DMS 273 treated with DMSO at 0.1 percent for 48 hours (cell line): ENCODE measurements at places on chromosomes 3 and 15.

GRCh38 chr15:44264148-44264547 is 24.4 kb upstream of the GOLM2 start:
- peak; percentile 3 for DNase-seq

- no peak for DNase-seq
These were observed 84.8 kb downstream of the DCLK3 start for GRCh38 chr3:36679384-36680200.

GRCh38 chr15:25733036-25733855 is 129.9 kb downstream of the ATP10A start:
- no peak for DNase-seq

DNA sequence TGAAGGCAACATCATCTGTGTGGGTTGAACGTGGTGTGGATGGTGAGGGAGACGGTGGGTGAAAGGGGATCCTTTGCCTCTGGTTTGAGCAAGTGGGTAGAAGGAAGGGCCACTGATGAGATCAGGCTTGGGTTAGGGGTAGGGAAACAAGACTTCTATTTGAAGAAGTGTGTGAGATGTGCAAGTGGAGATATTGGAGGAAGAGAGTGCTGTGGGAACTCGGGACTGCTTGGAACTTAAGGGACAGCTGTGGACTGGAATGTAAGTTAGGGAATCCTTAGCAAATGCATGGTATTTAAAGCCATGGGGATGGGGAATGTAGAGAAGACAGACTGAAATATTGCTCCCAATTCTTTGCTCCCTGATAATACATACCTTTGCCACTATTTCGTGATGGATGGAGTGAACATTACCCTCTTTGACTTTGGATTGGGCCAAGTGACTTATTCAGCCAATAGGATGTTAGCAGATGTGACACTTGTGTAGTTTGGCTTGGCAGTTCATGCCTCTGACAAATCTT is 30.2 kb upstream of the AMOTL2 start:
- no peak for DNase-seq

- DNase-seq, result peak; percentile 33
These were observed 17.1 kb downstream of the ZBED2 start for GRCh38 chr3:111577798-111578685.

DNA sequence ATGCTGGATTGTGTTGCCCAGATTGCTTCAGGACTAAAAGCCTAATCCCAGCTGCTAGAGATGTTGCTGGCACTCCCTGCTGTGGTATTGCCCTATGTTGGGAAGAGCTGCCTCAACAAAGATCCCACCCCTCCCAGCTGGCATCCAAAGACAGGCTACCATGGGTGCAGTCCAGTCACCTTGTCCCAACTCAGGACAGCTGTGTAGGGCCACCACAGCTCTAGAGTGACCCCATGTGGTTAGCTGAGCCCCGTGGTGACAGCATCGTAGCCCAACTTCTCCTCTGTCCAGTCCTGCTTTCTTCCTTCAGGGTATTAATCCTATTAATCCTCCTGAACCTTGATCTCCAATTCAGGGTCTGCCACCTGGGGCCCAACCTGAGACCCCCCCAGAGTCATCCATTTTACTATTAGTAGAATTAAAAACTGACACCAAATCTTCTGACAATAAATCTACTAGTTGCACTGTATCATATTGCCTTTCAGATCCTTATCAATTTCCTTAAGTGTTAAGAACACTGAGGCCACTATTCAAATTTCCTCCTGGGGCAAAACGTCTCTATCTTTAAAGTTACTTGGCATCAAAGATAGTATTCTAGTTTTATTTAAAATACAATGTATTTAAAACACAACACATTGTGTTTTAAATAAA is 83.5 kb downstream of the AQP9 start:
- DNase-seq, result no peak

- DNase-seq, result no peak
These were observed 139.5 kb downstream of the TBL1XR1 start for GRCh38 chr3:177057768-177058167.

DNA sequence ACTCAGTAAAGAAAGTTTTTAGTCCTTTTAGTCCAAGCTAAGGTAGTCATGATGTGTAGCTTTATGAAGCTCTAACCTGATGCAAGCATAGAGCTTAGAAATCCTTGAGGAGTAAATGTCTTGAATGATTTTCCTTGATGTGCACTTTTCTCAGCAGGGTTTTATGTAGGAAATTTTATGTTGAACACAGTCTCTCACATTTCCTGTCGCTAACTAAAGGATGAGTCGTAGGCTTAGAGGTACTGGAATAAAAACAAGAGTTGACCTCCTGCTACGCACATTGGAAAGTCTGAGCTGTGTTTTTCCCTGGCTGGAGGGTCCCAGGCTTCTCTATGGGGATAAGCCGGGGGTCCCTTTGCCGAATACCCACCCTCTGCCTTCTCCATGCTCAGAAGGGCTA is 34.7 kb upstream of the ZPLD1 start:
- DNase-seq, result no peak

DNA sequence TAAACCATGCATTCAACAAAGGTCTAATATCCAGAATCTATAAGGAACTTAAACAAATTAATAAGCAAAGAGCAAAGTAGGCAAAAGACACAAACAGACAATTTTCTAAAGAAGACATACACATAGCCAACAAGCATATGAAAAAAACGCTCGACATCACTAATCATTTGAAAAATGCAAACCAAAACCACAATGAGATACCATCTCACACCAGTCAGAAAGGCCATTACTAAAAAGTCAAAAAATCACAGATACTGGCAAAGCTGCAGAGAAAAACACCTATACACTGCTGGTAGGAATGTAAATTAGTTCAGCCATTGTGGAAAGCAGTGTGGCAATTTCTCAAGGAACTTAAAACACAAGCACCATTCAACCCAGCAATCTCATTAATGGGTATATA is 53.8 kb downstream of the FSIP1 start:
- no peak for DNase-seq

DNA sequence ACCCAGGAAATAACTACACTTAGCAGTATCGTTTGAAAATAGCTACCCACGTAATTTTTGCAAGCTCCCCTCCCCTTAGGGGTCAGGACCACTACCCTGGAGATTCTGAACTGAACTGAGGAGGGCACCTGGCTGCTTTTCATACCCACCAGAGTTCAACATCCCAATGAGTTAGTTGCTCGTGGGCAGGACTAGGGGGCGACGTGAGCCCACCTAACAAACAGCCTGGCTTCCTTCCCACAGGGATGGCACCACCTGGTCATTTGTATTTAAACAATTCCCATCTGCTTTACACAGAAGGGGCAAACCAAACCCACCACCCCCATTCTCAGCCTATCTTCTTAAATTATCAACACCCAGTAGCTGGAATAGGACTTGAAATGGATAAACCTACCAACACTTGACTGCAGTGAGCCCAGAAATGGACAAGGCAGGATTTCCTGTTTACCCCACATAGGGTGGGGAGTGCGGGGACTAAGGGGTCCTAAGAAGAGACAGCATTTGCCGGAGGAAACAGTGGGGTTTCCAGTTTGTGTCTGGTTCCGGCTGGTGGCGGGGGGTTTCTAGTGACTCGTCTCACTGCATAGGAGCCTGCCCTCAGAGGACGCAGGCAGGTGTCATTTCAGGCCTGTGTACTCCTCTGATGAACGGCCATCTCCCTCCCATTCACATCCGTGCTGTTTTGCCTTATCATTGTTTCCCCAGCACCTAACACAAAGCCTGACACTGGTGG is 11.6 kb upstream of the VGLL4 start:
- no peak for DNase-seq

DNA sequence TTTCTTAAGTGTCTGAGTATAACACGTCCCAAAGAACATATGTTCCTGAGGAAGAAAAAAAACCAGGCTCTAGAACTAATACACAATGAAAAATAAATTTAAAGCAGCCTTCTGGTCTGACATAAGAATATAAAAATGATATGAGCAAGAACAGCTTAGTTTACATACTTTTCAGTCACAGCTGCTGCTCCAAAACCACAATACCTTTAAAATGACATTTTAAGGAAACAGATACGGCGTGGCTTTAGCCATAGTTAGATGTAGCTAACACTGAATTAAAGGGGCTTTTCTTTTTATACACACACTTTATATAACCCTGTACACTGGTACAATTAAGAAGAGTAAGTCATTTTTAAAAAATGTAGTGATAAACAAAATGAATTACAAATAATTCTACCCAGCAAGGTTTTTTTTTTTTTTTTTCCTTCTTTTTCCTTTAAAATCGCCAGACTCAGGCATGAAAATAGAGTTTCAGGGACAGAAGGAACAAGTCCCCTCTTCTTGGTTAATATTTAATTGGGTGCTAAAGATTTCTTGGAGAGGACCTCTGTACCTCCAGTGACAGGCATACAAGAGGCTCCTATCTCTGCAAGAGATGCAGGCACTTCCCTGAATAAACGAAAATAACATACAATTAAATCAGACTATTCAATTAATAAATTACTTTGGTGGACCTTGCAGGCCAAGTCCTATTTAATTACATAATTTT is 265.6 kb downstream of the FOXP1 start:
- no peak for DNase-seq

DNA sequence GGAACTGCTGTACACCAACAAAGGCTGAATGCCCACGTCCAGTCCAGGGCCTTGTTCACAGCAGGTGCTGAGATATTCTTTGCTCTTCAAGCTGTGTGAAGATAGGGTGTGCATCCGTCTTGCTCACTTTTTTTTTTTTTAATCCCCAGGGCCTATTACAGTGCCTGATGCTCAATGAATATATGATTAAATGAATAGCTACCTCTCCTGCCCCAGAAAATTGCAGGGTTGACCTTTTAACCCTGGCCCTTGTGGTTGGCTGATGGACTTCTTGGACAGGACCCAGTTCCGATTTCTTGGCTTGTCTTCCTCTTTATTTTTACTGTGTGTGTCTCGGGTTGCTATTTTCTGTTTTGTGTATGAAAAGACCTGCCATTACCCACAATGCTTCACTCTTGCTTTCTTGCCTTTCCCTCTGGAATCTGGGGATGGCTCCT is 2.9 kb upstream of the FYTTD1 start:
- no peak for DNase-seq

- no peak for DNase-seq
These were observed 193.0 kb downstream of the ATP10A start for GRCh38 chr15:25670025-25670554.

- DNase-seq, result no peak
These were observed 55.2 kb upstream of the RNF7 start for GRCh38 chr3:141682921-141683320.

GRCh38 chr3:64936556-64936955 is 248.8 kb upstream of the ADAMTS9 start:
- DNase-seq, result no peak

DNA sequence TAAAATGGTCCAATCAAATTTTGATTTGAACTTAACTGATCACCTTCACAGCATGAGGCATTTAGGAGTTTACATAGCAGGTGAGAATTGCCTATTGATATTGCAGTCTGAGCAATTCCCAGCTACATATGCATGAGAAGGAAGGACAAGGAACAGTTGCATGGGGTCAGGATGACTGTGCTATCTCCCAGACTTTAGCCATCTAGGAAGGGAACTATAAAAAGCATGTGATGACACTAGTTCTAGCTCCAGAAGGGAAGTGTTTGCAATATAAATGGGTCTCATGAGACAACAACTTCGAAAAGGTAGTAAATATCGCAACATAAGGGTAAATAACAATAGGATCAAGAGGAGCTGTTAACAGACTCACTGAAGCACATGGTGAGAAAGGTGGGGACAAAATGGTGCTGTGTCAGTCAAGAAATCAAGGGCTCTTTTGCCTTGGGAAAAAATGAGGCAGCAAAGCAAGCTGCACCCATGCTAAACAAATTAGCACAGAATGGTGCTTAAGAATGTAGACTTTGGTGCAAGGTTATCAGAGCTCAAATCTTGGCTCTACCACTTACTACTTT is 90.4 kb upstream of the SLC2A2 start:
- no peak for DNase-seq

DNA sequence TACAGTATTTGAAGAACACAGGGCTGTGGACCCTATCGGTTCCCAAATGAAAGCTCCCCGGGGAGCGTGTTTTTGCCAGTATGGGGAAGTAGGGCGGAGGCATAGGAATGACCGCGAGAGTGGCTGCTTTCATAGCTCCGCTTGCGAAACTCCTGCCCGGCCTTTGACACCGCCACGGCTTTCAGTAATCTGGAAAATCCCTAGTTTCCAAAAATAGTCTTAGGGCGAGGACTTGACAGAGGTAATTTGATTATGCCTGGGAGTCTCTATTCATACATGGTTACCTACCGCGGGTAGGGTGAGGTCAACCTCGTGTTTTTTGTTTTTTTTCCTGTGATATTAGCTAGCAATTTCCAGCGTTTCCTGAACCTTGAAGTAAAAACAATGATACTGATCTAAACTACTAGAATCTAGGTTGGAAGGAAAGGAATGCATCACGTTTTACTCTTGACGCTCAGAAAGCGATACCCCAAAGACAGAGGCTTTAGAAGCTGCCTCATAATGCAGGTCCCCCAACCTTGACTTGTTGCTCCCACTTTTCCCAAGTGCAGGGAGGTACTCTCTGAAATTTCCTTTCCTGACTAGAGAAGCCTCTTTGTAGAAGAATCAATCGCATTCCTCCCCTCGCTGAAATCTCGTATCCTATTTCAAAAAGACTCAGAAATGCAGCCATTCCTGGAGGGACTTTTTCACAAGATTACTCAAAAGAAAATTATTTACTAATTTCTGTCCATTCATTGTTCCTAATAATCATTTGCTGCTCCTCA is 894 bp upstream of the CCNL1 start:
- peak; percentile 42 for DNase-seq
